CMK (cell line): ENCODE measurements at places on chromosomes 4 and X.

- DNase-seq: no peak
Observed at GRCh38 chrX:8034058-8034457, 106.8 kb upstream of the PNPLA4 start.

DNA sequence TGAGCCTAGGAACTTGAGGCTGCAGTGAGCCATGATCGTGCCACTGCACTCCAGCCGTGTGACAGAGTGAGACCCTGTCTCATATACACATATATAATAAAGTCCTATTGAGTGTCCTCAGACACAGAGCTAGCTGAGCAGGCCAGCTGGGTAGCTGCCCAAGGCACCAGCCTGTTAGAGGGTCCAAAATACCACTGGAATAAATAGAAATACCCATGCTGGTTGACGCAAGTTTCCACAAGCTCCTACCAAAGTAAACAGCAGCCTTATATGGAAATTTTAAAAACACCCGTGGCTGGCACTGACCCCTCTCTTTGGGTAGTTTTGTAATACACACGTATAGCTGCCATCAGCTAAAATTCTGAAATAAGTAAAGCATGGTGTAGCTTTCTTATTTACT, 348.6 kb downstream of the BCOR start:
- no peak for DNase-seq

GRCh38 chrX:39759526-39760224, 338.1 kb downstream of the BCOR start:
- DNase-seq: no peak

DNA sequence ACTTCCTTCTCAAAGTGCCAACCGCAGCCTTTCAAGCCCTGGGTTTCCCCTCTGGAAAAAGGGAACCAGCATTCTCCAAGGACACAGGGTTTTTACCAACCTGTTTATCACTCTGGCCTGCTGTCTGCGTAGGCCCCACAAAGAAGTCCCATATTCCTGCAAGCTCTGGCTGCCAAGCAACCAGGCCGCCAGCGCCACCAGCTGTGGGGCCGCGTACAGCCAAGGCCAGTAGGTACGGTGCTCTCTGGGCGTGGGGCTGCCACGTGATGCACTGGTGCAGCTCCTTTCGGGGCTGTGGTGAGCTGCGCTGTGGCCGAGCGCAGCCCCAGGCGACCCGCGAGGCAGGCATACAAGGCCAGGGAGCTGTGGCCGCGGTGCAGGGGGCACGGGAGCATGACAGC, 22.1 kb downstream of the LUZP4 start:
- no peak for DNase-seq

DNA sequence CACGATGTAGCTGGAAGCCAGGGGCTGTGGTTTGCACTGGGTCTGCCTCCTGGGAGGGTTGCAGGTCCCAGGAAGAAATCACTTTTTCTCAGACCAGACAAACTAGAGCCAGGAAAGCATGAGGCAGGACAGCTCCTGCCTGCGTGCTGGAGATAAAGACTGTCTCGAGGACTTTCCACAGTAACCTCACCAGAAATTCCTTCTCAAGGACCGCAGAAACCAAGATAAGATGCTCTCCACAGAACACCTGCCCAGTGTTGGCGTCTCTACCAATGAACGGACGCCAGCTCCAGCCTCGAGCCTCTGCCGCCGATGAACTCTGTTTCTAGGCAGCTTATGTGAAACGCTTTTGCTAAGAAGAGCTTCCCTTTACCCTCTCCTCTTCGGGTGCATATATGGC, 76.9 kb upstream of the AFAP1 start:
- DNase-seq: no peak

GRCh38 chr4:106325800-106326199, 9.4 kb downstream of the AIMP1 start:
- no peak for DNase-seq

DNA sequence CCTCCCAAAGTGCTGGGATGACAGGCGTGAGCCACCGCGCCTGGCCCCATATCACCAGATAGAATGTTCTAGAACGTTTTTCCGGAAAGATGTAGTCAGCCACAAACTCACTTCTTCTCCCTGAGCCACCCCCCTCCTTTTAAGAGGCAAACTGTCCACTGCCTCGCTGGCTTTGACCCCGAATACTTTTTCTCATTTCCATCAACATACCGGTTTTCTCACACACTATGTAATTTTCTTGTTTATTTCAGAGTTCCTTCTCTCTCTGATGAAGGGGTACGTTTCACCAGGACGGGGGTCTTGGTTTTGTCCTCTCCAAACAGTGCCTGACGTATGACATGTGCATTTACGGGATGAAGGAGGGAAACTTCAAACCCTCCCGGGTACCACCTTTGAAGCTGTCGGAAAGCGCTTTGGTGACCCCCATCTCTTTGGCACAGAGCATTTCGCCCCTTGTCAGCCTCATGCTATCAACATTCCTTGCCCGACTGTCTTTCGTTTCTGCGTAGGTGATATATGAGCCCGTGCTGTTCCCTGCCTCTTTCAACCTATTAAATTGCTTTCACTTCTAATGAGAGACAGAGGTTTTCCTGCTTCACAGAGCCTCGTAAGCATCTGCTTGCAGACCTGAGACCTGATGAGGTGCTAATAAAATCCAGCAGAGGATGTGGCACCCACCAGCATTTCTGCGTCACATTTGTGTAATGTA, 73.8 kb downstream of the CRLF2 start:
- no peak for DNase-seq

DNA sequence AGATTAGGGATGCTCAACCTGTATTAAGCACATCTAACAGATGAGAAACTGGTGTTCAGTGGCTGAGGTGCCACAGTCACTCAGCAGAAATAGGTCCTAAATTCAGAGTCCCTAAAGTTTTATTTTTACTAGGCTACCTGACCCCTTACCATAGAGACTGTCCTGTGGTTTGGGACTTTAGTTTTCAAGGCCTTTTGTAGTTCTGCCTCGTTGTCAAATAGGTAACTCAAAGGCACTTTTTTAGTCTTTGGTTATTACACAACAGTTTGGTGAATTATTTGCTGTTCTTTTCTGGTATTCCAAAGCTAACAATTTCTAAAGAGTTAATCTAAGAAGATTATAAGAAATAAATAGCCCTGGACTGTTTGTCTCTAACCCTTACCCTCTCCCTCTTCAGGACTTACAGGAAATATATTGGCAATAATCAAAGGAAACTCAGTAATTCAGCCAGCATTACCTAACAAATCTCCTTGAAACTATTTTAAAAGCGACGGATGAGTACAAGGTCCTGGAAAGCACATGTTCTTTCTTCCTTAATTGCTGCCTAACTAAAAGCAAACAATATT, 12.8 kb upstream of the SERTM2 start:
- no peak for DNase-seq

DNA sequence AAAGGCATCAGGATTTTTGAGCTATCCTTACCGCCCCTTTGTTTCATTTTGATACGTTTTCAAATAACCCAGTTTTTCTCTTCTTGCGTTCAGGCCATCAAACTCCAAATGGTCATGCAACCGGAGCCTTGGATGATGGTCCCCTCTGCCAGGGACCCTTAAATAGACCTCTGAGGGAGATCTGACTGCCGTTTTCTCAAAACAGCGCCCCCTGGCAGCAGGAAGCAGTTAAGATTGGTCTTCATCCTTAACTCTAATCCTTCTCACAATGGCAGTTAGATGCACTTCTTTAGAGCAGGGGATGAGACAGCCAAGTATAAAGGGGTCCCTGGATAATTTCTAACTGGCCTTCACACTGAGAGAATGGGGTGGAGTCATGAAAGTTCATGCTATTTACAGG, 525.0 kb upstream of the SPANXN1 start:
- DNase-seq: no peak

DNA sequence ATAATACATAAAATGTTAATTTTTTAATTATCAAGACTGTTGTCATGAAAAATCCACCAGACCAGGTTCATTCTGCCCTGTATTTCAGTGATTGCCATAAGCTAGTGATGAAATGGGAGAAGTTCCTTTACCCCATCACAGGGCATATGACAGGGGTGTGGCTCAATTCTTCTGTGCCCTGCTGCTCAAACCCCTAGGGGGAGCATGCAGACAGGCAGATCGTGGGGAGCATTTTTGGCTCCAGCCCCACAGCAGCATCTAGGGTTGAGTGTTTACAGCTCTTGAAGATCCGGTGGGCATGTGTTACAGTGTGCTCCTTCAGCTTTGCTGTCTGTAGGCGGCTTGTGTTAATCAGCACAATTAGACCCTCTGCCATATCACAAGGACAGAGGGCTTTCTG, 700.7 kb downstream of the PCDH18 start:
- no peak for DNase-seq
